Mammary epithelial cell (primary cell): ENCODE measurements at places on chromosomes 7 and 10. TPM values are rescaled to one million over a fixed set of nuclear protein-coding genes. Genes with fewer than 3 reads are reported as not detected.

SLC26A5 gene
- not detected for polyA plus RNA-seq

FBXL15 gene
- polyA plus RNA-seq = 6.5 TPM

TMEM196 gene
- polyA plus RNA-seq = not detected

ZKSCAN1 gene
- polyA plus RNA-seq = 15.2 TPM

ING3 gene
- polyA plus RNA-seq = 7.3 TPM

NYAP1 gene
- 0.09 TPM for polyA plus RNA-seq

CD36 gene
- polyA plus RNA-seq = 0.10 TPM

LIPM gene
- not detected for polyA plus RNA-seq

IRF5 gene
- polyA plus RNA-seq = 2.8 TPM

EBF3 gene
- not detected for polyA plus RNA-seq

TEX47 gene
- not detected for polyA plus RNA-seq

PALD1 gene
- 0.01 TPM for polyA plus RNA-seq

RAPGEF5 gene
- polyA plus RNA-seq = 1.1 TPM
